ENCODE measurements at places on chromosomes 7 and 10.

DNA sequence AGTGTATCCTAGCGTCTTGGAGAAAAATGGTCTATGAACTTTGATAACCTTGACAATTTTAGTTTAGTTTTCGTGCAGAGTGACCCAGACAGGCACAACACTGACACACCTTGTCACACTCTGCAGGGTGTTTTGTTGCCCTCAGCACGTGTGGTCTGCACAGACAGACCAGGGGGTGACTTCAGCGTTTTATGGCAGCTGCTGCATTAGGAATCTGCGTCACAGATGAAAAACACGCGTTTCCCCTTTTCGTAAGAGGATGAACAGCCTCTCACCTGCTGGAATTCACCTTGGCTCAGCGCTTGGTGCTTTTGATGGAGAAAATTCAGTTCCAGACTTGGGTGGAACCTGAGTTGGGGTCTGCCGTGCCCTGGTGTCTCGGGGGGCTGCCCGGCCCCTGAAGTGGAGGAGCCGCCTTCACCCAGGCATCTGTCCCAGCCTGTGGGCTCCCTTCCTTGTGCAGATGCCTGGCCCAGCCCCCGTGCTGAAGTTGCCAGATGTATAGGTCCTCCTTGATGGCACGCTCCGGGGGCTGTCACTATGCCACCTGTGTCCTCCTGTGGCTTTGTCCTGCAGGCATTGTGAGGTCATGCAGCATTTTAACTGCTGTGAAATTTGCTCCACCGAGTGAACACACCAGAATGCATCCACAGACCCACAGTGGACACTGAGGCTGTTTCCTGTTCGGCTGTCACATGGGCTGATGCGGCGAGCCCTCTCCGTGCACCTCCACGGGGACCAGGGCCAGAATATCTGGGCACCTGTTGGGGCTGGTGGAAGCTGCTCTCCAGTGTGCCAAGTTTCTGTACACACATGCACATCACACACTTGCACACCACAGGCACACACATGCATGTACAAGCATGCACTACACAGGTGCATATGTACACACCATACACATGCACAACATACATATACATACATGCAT, 18.3 kb downstream of the INPP5A start:
- no peak for DNase-seq

GRCh38 chr7:111229916-111230315, 139.0 kb downstream of the LRRN3 start:
- no peak for DNase-seq

- no peak for DNase-seq
Measured at GRCh38 chr10:125017547-125018298, 75.8 kb downstream of the ZRANB1 start.

DNA sequence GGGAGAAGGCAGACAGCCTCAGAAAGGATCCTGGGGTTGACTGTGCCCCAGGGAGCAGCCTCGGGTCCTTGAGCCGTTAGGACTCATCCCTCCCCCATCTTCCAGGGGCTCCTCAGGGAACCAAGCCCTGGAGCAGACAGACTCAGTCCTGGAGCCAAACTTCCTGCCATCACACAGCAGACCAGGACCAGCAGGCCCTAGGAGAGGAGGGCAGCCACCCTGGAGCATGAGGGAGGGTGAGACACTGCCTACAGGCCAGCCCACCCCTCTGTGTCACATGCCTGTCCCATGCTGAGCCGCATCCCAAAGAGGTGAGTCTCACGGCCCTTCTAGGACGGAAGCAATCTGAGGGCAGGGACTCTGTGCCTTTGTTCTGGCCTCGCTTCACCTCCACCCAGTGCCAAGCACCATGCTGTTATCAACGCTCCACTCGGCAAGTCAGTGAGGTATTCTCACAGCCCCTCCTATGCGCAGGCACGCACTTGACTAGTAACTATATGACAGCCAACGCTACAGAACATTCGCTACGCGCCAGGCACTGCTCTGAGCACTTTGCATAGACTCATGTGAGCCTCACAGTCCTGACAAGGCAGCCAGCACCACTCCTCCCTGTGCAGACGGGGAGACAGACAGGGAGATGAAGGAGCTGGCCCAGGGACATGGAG, 19.1 kb downstream of the MAD1L1 start:
- no peak for DNase-seq

GRCh38 chr7:154967401-154967955, 35.4 kb downstream of the PAXIP1 start:
- no peak for DNase-seq

GRCh38 chr7:103710247-103710646, 264.2 kb upstream of the SLC26A5 start:
- DNase-seq, result no peak

- no peak for DNase-seq
Measured at GRCh38 chr7:11713352-11713751, 118.6 kb downstream of the THSD7A start.

GRCh38 chr7:26151953-26152781, at the start of gene NFE2L3:
NFE2L3 (plus strand) TSS chr7:26152198; CDS start chr7:26152499, 301 bp downstream.
- DNase-seq, result peak; percentile 78

DNA sequence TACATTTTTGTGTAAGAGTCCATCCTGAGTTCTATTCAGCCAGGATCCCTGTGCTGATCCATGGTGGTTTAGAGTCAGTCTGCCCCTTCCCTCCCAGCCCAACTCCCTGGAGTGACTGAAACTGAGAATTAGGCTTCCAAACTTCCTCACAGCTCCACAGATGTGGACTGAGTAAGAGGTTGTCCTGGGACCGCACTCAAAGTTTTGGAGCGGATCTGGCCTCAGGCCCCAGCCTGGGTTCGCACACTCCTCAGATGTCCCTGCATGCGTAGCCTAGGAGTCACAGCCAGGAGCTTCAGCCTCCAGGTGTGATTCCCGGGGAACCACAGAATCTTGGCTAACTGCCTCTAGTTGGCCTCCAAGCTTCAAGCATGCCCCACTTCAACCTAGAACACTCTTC, 218.1 kb downstream of the C7orf25 start:
- no peak for DNase-seq

GRCh38 chr10:3222626-3223025, 50.0 kb upstream of the PITRM1 start:
- no peak for DNase-seq

- peak; percentile 45 for DNase-seq
Measured at GRCh38 chr7:28686418-28686800, 271.7 kb downstream of the TRIL start.

- no peak for DNase-seq
Measured at GRCh38 chr10:3676564-3676963, 108.4 kb downstream of the KLF6 start.

- DNase-seq, result no peak
Measured at GRCh38 chr10:3228629-3228945, 56.0 kb upstream of the PITRM1 start.

DNA sequence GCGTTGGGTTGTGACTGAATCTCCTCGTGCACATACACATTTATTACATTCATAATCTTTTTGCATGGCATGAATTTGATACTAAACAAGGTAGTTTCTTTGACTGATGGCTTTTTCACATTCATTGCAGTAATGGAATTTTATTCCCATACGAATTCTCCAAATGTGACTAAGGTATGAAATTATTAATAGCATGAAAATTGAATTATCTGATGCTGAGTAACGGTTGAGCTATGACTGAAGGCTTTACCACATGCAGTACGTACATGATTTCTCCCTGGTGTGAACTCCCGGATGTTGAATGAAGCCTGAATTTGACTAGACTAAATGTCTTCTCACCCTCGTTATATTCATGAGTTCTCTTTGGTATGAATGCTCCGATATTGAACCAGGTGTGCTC, 104.4 kb upstream of the C1GALT1 start:
- DNase-seq, result no peak

GRCh38 chr7:6284055-6284400, 11.6 kb upstream of the CYTH3 start:
- no peak for DNase-seq

DNA sequence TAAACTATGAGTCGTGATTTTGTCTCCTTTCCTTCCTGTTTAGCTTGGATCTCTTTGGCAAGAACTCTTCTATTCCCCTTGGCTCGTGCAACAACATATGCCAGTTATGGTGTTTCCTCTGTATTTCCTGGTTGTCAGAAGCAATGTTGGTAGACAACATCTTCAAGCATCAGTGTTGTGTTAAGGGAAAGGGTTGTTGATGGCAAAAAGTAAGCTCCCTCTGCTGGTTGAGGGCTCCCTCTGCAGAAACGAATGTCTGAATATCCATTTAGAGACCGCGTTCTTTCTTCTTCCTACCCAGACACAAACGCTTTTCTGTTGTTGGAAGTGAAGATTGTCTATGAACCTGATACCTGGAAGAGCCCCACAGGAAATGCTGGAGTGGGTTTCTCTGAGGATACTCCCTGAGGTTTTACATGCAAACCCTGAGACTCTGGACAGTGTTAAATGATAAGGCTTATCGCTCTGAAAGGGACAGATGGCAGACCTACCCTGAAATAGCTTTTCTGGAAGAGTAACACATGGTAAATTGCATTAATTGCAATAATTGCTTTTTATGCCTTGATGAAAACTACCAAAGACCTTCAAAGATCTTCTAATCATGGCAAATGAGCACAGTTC, 23.5 kb upstream of the C1QL3 start:
- peak; percentile 30 for DNase-seq

- DNase-seq, result no peak
Measured at GRCh38 chr7:37084303-37084702, 360.0 kb upstream of the AOAH start.

- no peak for DNase-seq
Measured at GRCh38 chr7:112896026-112896601, 105.9 kb upstream of the TMEM168 start.

DNA sequence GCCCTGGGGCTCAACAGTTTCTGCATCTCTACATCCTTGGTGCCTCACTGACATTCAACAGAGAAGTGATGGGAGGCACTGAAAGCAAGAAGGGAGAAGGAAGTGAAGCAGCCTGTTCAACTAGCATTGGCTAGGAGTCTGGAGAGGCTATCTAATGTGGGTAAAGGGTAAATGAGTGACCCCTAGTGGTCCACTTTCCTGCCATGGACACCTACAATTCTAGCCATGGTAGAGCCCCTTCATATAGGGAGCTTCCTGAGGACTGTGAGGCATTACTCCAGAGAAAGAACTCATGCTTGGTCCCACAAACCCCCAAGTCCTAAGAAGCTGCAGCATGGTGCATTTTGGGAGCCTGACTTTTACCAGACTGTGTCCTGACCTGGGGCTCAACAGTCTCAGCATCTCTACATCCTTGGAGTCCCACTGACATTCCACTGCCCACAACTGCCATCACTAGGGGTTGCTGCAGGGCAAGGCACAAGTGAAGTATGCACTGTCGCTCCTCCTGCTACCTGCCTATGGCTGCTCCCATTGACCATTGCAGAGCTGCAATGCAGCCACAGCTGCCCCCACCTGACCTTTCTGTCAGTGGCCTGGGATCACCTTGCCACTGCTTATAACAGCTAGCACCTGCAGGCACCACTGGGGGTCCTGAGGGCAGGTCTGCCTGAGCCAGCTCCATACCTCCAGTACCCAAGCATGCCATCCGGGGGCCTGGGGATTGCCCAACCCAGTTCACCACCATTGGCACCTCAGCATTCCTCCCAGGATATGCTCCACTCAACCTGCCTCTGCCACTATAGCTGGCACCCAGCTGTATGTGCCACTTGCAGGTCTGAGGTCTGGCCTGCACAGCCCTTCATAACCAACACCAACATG, 44.1 kb upstream of the CDK6 start:
- DNase-seq, result peak; percentile 16

DNA sequence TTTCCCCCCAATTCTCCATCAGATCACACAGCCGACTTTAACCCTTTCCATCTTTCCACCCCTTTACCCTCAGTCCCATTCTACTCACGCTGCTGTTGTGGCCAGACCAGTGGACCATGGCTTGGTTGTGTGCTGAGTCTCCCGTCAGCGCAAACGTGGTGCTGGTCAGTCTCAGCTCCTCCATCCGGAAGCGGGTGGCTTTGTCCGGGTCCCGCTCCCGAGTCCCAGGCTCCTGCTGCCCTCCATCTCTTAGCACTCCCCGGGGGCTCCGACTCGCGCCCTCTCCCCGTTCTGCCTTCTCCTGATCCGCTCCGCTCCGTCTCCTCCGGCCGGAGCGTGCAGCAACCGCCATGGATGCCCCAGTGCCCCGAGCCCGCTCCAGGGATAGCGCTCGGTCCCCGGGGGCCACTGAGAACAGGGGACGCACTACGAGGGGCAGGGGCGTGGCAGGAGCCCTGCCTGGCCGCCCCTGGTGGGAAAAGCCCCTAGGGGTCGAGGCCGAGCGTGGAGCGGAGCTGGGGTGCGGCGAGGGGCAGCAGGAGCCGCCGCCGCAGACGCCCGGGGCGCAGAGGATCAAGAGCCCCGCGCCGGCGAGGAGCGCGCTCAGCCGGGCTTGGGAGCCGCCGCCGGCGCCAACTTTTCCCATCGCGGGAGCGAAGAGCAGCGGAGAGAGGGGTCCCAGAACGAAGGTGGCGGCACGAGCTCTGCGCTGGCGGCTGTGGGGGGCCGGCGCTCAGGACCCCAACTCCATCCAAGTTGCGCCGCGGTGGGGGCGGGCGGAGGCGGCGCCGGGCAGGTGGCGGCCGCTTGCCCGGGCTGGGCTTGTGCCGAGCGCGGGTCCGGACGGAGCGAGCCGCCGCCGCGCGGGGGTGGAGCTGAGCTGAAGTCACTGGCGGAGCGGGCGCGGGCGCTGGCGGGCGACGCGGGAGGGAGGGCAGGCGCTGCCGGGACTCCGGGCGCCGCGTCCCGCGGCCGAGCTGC, at the start of gene SORCS1:
Gene SORCS1, minus strand, starts transcription at position 826 of the 981 bp plus-strand sequence.
- peak; percentile 17 for DNase-seq

GRCh38 chr10:24590697-24591457, 132.8 kb downstream of the ARHGAP21 start:
- DNase-seq, result no peak

DNA sequence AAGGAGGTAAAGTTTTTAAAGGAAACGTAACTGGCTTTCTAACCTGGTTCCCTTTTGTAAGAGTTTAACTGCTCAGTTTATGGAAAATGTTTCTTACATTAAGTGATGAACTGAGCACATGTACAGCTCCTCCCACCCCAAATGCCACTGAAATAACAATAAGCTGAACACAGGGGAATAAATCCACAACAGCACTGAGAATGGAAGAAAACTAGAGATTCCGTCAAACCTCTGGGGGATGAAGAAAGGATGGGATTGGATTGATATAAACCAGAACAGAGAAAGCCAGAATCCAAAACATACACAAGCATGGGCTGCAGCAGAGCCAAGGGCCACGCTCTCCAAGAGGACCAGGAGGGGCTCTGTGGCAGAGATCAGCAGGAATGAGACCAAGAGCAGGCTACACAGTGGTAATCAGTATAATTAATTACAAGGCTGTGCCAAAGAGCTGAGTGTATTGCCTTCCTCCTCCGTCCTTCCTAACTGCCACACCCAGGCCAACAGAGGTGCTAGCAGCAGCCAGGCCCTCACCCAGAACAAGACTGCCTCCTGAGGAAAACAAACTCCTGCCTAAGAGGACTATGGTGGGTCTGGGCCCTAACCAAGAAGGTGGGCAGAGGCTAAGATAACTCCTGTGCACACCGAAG, 73.9 kb downstream of the KIAA1549 start:
- DNase-seq, result no peak
